ENCODE measurements at places on chromosomes 1 and 21.
A peak's percentile ranks its signal among the peaks of the same experiment; 100 is the strongest.

DNA sequence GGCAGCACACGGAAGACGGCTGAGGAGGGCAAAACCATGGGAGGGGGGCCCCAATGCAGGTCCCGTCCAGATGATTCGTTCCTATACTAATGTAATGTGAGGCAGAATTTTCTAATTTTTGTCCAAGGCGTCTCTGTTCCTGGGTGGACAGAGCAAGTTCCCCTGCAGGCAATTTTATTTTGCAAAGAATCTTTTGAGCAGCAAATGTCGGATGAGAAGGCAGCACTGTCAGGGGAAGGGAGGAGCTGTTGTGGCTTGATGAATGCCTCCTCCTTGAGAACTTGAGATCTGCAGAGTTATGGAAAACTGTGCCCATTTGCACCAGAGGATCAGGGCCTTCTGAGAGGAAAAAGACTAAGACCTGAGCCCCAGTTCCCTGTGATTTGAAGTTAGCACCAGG is 17.3 kb downstream of the SLC1A7 start:
- DNase-seq: no peak

GRCh38 chr1:24694380-24694843 is 50.8 kb upstream of the CLIC4 start:
- no peak for DNase-seq

DNA sequence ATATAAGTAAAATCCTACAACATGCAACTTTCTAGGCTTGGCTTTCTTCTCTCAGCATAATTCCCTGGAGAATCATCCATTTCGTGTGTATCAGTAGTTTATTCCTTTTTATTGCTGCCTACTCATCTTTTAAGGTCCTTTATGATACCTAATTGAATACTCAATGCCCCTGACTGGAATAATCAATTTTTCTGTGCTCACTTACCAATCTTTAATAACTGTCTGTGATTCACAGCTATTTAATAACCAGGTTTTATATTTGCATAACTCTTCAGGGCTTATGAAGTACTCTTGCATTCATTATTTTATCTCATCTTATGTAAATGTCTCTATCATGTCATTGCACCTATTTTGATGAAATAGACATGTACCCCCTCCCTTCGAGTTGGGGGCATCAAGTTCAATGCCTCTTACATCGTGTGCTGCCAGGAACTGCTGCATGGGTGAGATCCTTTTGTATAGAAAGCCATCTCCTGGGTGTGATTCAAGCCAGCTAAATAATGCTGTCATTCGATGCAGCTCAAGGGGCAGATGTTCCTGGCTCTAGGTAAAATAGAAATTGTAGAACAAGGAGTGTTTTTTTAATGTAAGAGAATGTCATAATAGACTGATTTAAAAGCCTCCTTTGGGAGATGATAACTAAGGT is 222.7 kb downstream of the SLC35F3 start:
- no peak for DNase-seq

- no peak for DNase-seq
Observed at GRCh38 chr1:198493329-198493728, 47.2 kb downstream of the ATP6V1G3 start.

- peak; percentile 55 for DNase-seq
Observed at GRCh38 chr21:37367703-37368540, 1.3 kb downstream of the DYRK1A start.

DNA sequence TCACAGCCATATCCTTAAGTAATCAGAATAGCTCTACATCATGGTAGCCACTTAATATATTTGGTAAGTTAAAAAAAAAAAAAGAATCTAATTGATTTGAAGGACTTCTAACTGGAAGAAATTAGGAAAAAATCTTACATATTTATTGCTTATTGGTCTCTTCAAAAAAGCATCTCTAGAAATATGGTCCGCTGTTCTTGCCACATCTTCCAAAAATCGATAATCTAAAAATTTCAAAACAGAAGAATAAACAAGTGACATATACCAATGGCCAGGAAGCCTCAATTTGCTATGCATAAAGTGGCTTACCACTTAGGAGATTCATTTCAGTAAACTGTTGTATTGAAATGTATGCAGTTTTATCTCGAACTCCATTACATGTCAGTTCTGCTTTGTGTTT is 2.3 kb downstream of the ZNHIT6 start:
- DNase-seq: no peak

GRCh38 chr1:175734642-175735041 is 8.8 kb downstream of the TNR start:
- DNase-seq: no peak

GRCh38 chr21:35414056-35414455 is 365.0 kb upstream of the RUNX1 start:
- DNase-seq: no peak

DNA sequence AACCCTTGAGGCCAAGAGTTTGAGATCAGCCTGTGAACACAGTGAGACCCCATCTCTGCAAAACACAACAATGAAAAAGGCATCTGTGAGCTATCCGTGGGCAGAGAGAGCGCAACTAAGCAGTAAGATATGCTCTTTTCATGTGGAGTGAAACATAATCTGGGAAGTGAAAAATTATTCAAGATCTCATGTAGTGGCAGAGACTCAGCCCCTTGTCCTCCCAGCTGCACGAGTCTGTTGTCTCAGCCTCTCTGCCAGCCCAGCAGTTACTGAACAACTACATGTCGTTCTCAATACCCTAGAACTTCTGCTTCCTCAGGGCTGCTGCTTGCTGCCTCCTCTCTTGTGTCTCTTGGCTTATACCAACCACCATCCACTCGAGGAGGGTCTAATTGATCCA is 61.3 kb upstream of the WDR26 start:
- no peak for DNase-seq

- no peak for DNase-seq
Observed at GRCh38 chr1:60867782-60868181, 214.6 kb upstream of the NFIA start.

GRCh38 chr1:150127464-150127863 is 22.3 kb upstream of the PLEKHO1 start:
- DNase-seq: no peak

- DNase-seq: no peak
Observed at GRCh38 chr1:7219031-7219430, 433.8 kb downstream of the CAMTA1 start.

- DNase-seq: no peak
Observed at GRCh38 chr1:207019661-207020060, 12.9 kb downstream of the C1orf116 start.

DNA sequence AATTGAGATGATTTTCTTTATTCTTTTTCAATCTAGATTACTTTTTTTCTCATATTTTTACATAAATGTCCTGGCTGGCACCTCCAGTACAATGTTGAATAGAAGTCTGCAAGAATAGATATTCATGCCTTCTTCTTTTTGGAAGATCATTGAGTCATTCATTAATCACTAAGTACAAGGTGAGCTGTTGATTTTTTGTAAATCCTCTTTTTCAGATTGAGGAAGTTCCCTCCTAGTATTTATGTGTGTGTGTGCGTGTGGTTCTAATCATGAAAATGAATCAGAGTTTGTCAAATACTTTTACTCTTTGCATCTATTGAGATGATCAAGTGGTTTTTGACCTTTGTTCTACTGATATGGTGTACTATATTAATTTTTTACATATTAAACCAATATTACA is 859.3 kb downstream of the KCNT2 start:
- no peak for DNase-seq

DNA sequence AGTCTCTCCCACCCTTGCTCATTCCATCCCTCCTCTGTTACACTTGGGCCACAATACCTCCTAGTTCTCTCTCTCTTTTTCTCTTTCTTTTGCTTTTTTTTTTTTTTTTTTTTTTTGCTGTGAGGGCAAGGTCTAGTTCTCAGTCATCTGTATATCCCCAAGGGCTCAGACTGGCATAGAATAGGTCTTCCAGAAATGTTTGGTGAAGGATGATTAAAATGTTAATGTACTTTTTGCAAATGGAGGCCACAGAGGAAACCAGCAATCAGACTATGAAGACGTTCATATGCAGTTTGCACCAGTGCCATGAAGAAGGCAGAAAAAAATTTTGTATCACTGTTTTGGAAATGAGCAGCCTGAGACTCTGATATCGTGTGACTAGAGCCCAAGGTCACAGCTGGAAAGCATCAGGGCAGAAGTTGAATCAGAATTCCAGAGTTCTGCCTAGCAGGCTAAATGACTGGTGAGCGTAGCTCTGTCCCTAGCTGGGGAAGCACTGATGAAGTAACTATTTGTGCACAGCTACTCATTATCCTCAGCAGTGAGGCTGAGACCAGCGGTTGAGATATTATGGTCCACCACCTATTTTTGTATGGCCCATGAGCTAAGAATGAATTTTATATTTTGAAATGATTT is 186.5 kb downstream of the TGFBR3 start:
- DNase-seq: no peak

GRCh38 chr1:164999146-164999545 is 357.4 kb downstream of the LMX1A start:
- DNase-seq: no peak

Data from T47D (cell line).